ENCODE measurements at places on chromosomes 6 and 20.

DNA sequence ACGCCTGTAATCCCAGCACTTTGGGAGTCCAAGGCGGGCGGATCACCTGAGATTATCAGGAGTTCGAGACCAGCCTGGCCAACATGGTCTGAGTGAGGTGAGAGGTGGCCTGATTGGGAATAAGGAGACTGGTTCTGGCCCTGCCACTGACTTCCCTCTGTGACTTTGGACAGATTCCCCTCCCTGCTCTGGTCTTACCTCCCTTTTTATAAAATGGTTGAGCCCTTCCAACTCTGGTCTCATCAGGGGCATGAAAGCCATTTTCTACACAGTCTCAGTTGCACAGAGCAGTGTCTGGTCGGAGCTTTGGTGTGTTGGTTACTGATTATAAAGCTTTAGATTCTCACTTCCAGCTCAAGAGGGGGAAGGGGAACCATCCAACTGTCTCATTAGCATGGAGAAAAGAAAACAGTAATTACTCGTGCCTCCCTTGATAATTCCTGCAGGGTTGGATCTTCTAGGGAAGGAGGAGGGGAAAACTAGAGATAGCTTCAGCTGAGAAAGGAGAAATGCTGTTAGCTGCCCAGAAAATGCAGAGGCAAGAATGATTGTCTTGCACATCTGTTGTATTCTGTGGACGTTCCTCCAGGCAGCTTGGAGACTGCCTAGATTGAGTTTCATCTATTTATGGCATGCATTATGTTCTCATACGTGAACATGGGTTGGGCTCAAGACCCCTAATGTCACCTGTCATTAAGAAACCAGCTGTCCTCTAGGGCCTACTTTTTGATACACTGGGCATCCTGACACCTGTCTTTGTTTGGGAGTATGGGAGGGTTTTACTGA lies 30.4 kb downstream of the RALY start:
- DNase-seq: no peak

DNA sequence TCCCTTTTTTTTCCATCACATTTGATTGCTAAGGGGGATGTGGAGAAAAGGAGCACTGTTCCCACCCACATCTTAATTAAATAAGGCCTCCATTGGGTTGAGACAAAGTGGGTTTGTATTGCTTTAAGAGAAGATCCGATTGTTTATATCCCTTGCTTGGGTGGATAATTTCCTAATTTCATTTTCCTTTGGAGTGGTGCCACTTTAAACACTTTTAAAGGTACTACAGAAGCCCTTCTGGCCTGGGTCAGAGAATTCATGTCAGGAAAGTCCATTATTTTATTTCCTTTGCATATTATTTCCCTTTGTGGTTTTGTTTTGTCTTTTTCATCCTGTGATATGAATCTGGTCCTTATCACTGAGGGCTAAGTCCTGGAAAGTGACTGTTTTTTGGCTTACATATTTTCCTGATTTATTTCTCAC lies 56.9 kb downstream of the PHACTR2 start:
- DNase-seq: no peak

- no peak for DNase-seq
These were observed 279.4 kb downstream of the CD83 start for GRCh38 chr6:14396826-14397517.

DNA sequence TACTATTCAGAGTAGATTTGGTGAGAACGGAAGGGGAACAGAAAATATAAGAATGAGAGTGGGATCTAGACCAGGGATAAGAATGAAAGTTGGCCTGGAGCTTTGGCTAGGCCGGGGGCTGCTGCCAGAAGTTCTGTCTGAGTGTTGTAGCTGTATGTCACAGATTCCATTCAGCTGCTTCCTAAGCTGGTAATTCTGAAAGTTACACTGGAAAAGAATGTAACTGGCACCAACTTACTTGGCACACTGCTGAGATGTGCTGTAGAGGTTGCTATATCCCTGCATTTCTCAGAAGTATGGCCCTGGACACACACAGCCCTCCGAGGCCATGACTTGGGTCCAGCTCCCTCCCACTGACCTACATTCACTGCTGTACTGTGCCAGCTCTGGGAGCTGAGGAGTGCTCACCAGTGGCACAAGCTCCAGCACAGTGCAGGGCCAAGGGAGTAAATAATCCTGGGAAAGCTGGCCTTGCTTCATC lies 25.8 kb upstream of the TMEM217 start:
- DNase-seq: no peak

DNA sequence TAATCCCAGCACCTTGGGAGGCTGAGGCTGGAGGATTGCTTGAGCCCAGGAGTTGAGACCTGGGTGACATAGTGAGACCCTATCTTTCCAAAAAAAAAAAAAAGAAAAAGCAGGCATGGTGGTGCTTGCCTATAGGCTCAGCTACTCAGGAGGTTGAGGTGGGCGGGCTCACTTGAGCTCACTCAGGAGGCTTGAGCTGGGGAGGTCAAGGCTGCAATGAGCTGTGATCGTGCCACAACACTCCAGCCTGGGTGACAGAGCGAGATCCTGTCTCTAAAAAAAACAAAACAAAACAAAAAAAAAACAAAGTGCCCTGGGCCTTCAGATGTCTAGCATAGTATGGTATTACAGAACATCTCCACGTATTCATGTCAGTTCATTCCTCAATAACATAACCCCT lies 42.9 kb downstream of the ZFAND3 start:
- DNase-seq: no peak

- DNase-seq: no peak
These were observed 15.2 kb upstream of the TOX2 start for GRCh38 chr20:43899274-43900120.

- DNase-seq: no peak
These were observed 124.0 kb downstream of the OGFRL1 start for GRCh38 chr6:71412559-71413140.

DNA sequence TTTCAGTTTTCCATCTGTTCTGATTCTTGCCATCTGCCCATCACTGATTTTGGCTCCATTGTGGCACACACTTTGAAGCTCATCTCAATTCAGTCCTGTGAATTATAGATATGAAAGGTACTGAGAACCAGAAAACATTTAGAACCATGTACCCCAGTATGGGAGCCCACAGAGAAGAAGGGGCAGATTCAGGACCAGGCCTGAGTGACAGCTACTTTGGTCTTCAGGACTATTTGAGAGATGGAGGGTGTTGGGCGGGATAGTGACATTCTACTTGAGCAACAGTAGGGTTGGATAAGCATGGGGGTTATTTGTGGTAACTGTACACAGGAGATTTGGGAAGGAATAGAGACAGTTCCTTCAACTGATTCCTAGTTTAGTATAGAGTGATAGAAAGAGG lies 259.2 kb upstream of the MANEA start:
- no peak for DNase-seq

DNA sequence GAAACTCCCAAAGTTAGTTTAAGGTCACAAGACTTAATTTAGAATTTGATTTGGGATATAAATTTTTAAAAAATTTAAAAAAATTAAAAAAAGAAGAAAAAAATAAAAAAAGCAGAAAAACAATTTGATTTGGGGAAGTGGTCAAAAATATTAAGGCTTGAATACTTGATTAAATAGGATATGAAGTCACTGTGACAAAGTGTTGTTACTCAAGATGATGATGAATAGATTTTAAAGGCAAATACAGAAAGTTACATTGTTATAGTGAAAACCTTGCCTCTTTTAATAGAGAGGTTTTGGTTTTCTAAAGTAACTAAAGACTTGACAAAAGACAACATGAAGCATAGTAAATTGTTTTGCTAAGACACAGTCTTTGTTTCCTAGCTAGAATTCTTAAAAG lies 7.2 kb downstream of the CST9 start:
- no peak for DNase-seq

GRCh38 chr6:154969796-154970195 lies 25.3 kb upstream of the TIAM2 start:
- DNase-seq: no peak

DNA sequence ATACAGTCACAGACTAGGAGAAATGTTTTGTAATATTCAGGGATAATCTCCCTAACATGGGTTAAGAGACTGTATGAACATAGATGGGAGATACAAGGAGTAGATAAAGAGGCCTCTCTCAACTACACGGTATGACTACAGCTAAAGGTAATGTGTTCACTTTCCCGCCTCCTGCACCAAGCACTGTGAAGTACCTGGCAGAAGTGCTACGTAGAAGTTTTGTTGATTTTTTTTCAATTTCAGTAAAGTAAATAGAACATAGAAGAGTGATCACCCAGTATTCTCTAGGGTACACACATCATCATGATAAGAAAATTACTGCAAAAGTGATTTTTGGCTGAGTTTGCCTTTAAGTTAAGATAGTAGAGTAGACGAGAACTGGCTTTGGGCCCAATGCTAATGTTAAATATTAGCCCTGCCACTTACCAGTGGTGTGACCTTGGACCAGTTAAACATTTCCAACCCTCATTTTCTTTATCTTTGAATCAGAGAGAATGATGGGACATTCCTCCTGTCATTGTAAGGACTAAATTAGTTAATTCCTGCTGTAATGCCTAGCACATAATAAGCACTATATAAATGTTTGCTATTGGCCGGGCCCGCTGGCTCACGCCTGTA lies 183.6 kb downstream of the COL9A1 start:
- no peak for DNase-seq

DNA sequence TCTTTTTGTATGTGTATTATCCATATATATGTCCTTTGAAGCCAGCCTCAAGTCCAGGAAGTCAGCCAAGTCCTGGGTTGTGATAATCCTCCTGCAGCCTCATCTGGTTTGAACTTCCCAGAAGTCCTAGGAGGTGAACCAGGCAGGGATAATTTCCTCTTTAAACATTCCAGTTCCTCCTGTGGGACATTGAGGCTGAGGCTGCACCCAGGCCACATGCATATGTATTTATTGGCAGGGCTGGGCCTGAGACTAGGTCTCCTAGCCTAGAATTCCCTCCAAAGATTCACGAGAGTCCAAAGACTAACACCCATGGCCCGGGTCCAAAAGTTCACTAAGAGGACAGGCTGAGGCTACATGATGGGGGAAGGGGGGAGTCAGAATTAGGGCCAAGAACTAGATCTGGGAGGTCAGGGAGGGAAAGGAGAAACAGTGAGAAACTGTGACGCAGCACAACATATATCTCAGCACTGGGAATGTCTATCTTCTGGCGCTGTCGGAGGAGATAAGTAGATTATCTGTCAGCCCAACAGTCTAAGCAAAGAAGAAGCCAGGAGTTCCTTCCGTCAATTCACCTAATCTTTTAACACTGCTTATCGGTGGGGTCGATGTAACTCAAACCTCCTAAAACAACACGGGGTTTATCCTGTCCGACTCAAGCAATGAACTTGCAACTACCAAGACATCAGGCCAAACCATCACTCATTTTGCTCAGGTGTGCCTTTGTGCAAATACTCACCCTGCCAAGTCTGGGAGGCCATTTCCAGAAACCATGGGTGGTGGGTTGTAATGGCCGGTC lies 43.3 kb downstream of the SNX5 start:
- no peak for DNase-seq

DNA sequence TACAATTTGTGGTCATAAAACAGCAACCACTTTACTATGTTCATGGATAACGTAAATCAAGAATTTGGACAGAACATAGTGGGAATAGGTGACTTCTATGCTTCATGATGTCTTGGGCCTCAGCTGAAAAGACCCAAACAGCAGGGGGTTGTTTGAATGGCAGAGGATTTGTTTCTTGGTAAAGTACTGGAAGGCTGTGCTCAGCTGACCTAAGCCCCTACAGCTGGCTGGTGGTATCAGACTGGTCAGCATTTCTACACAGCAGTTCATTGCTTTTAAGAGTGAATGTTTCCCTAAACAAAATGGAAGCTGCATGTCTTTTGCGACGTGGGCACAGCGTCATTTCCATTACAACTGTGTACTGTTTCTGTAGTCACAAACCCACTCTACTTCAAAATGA lies 148.5 kb upstream of the DEFB112 start:
- no peak for DNase-seq

DNA sequence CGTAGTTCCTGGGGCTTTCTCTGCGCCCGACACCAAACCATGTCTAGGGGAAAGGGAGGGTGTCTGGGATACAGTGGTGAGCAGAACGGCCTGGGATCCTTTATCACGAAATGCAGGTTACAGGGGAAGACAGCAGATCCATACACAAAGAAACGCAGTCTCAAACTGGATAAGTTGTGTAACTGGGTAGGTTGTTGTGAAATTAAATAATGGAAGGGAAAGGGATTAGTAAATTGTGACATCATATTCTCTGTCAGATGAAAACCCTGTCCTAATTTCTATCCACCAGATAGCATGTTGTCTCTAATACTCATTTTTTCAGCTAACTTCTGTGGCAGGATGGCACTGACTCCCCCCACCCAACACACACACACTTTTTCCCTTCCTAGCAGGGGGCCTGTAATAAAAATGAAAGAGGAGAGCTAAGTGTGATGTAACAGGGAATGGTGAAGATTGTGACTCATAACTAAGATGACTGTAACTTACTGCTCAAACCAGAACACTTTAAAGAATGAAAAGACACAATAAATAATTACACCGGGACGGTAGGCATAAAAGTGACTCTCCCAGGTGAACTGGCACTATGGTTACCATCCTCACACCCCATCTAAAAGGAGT lies 769 bp upstream of the TRPC4AP start:
- DNase-seq: no peak

DNA sequence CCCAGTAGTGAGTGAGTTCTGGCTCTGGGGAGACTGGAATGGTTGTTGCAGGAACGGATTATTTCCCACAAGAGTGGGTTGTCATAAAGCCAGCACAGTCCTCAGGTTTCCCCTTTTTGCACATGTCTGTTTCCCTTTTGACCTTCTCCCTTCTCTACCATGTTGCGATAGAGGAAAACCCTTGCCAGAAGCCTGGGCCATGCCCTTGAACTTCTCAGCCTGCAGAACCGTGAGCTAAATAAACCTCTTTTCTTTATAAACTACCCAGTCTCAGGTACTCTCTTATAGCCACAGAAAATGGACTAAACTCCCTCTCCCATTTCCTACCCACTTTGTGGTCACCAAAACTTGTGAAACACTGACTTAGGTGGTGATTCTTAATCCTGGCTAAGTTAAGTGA lies 7.2 kb upstream of the PPP1R16B start:
- DNase-seq: no peak

DNA sequence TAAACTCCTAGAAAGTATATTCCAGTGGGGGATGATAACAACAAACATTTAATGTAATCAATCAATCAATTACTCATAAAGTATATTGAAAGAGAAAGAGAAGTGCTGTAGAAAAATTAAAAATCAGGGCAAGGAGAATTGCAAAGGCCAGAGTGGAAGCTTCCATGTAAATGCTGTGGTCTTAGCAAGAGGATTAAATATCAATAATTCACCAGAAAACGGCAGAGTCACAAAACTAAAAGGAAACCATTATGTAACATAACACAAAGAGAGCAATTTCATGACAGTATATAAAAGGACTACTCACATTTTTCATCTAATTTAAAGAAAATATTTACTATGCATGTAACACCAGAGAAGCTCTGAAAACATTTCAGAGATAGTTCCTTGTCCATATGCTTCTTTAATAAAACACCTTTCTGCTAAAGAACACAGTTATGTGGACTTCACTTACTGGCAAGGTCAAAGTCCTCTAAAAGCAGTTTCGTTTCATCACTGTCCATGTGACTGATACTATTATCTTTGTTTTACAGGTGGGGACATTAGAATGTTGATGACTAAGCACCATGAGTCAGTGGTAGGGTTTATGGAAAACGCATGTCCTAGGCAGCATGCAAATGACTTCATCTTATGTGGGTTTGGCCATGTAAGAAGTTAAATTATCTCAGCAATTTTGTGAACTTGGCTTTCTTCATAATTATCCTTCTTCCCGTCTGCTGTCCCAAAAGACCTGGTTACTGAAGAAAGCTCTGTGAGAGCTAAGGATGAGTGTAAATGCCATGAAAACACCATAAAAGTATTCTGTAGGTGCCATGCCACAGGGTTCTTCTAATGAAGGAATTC lies 185.8 kb upstream of the TENT5A start:
- DNase-seq: no peak

- DNase-seq: no peak
These were observed 2.2 kb downstream of the ZNF512B start for GRCh38 chr20:63967330-63968135.

GRCh38 chr20:11426948-11427347 lies 490.7 kb upstream of the BTBD3 start:
- no peak for DNase-seq

Measured in mesenteric fat pad (tissue), 1 donor.